Cerebellar nuclear complex (tissue), 1 donor: ENCODE measurements at places on chromosomes 4 and X.

GRCh38 chr4:153074936-153075630, 129.2 kb upstream of the TRIM2 start:
- DNase-seq, result no peak

- DNase-seq, result no peak
Measured at GRCh38 chrX:7447801-7448499, 300.0 kb upstream of the PUDP start.

- no peak for DNase-seq
Measured at GRCh38 chr4:57132743-57133137, 22.6 kb upstream of the IGFBP7 start.

GRCh38 chrX:72001471-72001870, 90.8 kb downstream of the NHSL2 start:
- no peak for DNase-seq

DNA sequence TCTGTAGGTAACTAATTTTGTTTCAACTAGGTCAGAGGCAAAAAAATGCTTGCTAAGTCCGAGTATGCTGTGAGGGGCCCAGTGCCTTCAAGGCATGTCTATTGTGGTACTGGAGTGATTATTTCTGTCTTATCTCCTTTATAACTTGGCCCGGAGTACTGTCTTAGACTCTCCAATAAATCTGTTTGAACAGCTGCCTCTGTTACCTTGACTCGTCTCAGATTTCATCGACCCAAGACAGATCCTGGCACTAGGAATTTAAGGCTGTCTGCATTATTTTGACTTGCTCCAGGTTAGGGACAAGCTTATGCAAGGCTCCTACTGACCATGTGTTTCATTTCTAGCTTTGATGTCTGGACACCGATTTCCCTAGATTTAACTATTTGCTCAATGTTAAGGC, 41.1 kb upstream of the NKAP start:
- DNase-seq, result no peak

DNA sequence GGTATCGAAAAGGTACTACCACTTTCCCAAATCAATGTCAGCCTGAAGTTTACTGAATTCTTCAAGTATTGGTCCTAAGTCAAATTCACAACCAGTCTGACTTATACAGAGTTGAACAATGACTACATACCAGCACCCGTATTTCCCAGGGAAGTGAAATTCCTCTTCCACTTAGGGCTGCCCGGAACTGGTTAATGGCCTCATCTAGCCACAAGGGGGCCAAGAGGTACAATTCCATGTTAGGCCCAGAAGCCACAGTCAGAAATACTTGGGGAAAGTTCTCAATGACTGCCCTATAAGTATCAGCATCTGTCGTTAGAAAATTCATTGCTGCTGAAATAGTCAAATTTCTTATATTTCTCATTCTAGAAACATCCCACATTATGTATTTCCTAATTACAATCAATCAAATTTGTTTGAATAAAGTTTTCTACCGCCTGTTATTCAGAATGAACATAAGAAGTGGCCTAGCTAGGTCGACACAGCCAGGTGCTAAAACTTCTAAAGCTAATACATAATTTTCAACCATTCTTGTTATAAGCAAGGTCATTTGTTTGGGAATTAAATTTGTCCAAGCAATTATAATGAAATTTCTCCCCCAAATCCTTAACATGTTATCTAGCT, 5.6 kb upstream of the PCDH7 start:
- no peak for DNase-seq
